Stimulated activated CD4-positive, alpha-beta T cell treated with anti-CD3 and anti-CD28 coated beads, Interleukin-1b, Interleukin-23, amount 100 ng/mL, for 1 hour (primary cell): ENCODE measurements at places on chromosomes 12 and 14.

GRCh38 chr14:105767315-105767714 is 240.9 kb downstream of the TMEM121 start:
- no peak for DNase-seq

GRCh38 chr12:117792471-117792870 is 176.3 kb downstream of the KSR2 start:
- no peak for DNase-seq

- no peak for DNase-seq
Measured at GRCh38 chr14:22122829-22123560, 449.4 kb upstream of the OR4E1 start.

DNA sequence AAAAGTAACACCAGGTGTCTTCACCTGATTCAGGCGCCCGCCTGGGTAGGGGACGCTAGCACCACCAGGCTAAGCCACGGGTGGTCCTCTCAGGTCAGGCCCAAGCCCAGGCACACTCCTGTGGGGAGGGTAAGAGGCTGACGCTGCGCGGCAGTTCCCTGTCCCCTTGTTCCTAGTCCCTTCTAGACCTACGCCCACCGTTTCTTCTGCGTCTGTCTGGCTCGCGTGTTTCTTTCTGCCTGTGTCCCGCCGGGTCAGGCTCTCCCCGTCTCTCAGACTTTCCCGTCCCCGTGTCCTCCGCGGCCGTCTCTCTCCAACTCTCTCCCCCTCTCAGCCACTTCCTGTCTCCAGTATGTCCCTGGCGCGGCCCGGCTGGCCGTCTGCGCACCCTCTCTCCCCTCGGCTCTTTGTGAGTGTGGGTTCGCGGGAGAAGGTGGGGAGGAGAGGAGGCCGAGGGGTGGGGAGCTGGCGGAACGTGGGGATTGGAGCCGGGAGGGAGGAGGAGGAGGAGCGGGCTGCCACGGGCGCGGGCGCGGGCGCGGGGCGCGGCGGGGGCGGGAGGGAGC is 3.1 kb upstream of the TNS2 start:
- DNase-seq, result no peak
